ENCODE measurements at places on chromosomes 4 and X. TPM values are rescaled to one million over a fixed set of nuclear protein-coding genes. Genes with fewer than 3 reads are reported as not detected.

SH3D19 gene
- not detected for total RNA-seq

CLTRN gene
- total RNA-seq: 0.80 TPM

FDCSP gene
- not detected for total RNA-seq

- no peak overlapping the region for H3K27ac ChIP-seq
- no peak for DNase-seq
- H3K36me3 ChIP-seq: peaks cover 3% of the 10 kb centered on the region
- H3K4me1 ChIP-seq: peaks cover 7% of the 10 kb centered on the region
These were observed 3.8 kb upstream of the CENPC start for GRCh38 chr4:67549123-67549522.

- H3K36me3 ChIP-seq: peaks cover 29% of the 10 kb centered on the region
- H3K27me3 ChIP-seq: no peaks in the 10 kb centered on the region
- H3K4me1 ChIP-seq: no peaks in the 10 kb centered on the region
- H3K27ac ChIP-seq: no peak overlapping the region
- H3K4me3 ChIP-seq: no peak overlapping the region
- no peak for DNase-seq
These were observed 44.1 kb upstream of the NEUROG2 start for GRCh38 chr4:112560084-112560483.

GRCh38 chrX:2610246-2611170 is 80.6 kb upstream of the CD99 start:
- H3K36me3 ChIP-seq: peaks cover 53% of the 10 kb centered on the region
- DNase-seq: no peak
- H3K27ac ChIP-seq: peak overlapping the region; percentile 52
- peak overlapping the region; percentile 89 for H3K4me3 ChIP-seq
- no peaks in the 10 kb centered on the region for H3K27me3 ChIP-seq
- H3K4me1 ChIP-seq: peaks cover 44% of the 10 kb centered on the region

- no peak overlapping the region for H3K4me3 ChIP-seq
- H3K27ac ChIP-seq: no peak overlapping the region
- no peaks in the 10 kb centered on the region for H3K27me3 ChIP-seq
- no peaks in the 10 kb centered on the region for H3K36me3 ChIP-seq
- DNase-seq: no peak
These were observed 78.9 kb upstream of the MTM1 start for GRCh38 chrX:150489359-150490015.

DNA sequence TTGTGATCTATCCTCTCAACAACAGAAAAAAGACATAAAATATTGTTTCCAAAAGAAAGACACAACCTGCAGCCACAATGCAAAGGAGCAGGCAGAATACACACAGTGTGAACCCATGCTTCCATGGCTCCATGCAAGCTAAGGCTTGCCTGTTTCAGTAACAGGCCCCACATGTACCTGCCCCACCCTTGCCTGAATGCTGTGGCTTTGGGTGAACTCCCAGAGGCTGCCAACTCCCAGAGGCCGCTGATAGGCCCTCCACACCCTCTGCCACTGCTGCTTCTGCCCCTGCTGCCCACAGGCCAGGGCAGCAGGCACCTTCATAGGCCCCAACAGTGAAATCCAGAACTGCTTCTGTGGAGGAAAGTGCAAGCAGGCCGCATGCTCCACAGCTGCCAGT is 313.9 kb downstream of the CHIC1 start:
- H3K4me3 ChIP-seq: no peak overlapping the region
- H3K27ac ChIP-seq: no peak overlapping the region
- DNase-seq: no peak
- H3K36me3 ChIP-seq: no peaks in the 10 kb centered on the region
- peaks cover 4% of the 10 kb centered on the region for H3K27me3 ChIP-seq

- H3K27ac ChIP-seq: no peak overlapping the region
- H3K4me3 ChIP-seq: no peak overlapping the region
- H3K27me3 ChIP-seq: no peaks in the 10 kb centered on the region
- H3K36me3 ChIP-seq: no peaks in the 10 kb centered on the region
- DNase-seq: no peak
- H3K4me1 ChIP-seq: no peaks in the 10 kb centered on the region
These were observed 993.6 kb downstream of the ADGRL3 start for GRCh38 chr4:62193761-62194160.

- H3K27me3 ChIP-seq: peaks cover 33% of the 10 kb centered on the region
- H3K36me3 ChIP-seq: no peaks in the 10 kb centered on the region
- no peak overlapping the region for H3K27ac ChIP-seq
- H3K4me3 ChIP-seq: no peak overlapping the region
- no peaks in the 10 kb centered on the region for H3K4me1 ChIP-seq
These were observed 48.8 kb upstream of the HMX1 start for GRCh38 chr4:8920289-8920965.
